ENCODE measurements at places on chromosomes 4 and X.

DNA sequence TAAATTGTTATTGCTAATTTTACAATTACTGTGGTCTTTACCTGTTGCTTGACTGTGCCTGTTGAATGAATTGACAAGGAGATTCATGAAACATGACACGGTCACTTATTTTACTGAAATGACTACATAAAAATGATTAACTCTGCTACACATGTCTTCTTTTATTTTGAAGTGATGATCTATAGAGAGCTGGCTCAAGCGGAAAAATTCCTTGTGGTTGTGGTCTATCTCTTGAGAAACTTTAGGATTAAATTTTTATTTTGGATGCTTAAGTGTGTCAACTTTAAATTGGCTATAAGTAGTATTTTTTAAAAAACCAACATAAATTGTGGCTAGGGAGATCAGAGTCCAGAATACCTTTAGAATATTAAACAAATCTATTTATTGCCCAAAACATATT is 131.8 kb upstream of the PITX2 start:
- DNase-seq: no peak

GRCh38 chrX:15853586-15854079 is 980 bp downstream of the AP1S2 start:
- DNase-seq: no peak

- DNase-seq: no peak
Observed at GRCh38 chr4:151952137-151952536, 191.3 kb upstream of the GATB start.

DNA sequence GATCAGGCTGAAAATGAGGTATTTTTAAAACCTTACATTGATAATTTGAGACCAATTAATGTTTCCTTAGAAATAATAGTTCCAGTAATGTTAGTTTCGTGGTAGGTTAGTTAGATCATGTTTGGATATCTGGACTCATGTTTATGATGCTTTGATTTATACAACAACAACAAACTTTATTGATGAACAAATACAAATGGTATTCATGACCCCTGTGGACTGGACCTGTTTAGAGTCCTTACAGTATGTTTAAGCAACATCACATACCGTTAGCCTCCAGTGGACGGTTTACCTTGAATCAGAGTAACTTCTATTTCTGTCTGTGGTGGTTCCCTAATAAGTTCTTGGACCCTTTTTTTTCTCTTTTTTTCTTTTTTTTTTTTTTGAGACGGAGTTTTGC is 18.0 kb downstream of the ZRSR2 start:
- DNase-seq: no peak

GRCh38 chr4:153242839-153243324 is 38.6 kb downstream of the TRIM2 start:
- no peak for DNase-seq

DNA sequence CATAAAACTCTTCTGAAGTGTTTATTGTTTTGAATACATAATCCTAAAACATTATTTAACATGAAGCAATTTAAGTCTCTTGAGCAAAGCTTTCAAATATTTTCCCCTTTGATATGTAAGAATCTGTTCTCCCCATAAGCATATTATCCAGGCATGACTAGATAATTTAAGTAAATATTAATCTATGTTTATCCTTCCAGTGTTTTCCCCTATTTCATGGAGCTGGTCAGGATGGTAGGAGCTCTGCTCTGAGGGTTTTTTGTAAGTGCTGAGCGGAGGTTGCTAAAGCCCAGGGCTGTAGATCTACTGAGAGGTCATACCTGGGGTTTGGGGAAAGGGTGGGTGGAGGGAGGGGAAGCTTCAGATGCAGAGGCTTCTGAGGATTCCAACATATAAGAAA is 258.9 kb upstream of the SFRP2 start:
- DNase-seq: no peak

DNA sequence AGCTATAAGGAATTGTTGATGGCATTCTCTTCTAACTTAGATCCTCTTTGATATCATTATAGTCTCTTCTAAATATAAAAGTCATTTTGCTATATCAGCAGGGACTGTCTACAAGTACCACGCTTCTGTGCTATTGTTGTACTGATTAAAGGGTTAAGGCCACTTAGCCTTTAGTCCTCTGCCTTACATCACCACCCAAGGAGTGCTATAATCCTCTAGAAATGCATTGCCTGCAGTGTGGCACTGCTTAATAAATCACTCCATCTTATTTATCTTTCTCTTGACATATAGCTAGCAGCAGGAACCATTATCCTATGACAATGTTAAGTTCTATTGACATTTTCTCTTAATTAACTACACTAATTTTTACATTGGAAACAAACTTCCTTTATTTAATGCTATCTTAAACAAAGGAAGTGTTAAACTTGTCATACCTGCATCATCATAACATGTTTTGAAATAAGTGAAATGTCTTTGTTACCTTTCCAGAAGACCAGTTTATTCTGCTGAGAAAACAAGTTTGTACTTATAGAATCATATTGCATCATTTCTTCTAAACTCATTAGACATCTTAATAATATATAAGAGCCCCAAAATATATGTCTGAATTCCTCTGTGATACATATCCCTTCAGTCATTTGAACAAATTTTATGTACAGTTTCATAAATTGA is 360.9 kb upstream of the ATOH1 start:
- no peak for DNase-seq

DNA sequence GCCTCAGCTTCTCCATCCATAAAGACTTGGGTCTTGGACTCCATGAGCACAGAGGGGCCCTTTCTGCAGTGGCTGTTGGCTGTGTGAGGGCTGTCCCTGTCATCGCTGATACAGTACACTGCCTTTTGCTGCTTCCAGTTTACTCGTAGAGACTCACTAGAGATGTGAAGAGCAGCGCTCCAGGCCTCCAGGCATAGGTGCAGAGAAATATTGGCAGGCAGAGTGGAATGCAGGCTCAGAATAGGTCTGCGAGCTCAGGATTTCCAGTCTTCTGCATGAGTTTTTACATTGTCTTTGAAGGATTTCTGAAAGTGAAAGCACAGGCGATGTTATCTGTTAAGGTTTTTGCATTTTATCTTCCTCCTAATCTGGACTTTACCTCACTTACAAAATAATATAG is 97.4 kb downstream of the AASDH start:
- DNase-seq: no peak
